HTR-8/SVneo (cell line): ENCODE measurements at places on chromosomes 1 and 21.
A peak's percentile ranks its signal among the peaks of the same experiment; 100 is the strongest.

GRCh38 chr1:237341391-237341790 is 299.4 kb downstream of the RYR2 start:
- DNase-seq = no peak

DNA sequence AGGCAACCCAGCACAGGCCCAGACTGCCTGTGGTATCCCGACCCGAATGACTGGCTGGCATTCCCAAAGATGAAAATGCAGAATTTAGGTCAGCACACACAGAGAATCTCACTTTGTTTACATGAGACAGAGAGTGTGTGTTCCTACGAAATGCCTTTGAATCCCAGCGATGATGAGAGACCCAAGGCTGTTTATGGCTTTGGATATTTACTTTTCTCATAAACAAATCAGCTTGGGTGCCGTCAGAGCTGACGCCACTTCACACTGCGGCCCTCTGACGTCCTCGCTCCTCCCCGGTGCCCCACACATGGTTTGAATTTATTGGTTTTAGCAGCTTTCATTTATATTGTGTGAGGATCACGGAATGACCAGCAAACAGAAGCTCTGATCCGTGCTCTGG is 18.7 kb downstream of the TRABD2B start:
- DNase-seq = no peak

DNA sequence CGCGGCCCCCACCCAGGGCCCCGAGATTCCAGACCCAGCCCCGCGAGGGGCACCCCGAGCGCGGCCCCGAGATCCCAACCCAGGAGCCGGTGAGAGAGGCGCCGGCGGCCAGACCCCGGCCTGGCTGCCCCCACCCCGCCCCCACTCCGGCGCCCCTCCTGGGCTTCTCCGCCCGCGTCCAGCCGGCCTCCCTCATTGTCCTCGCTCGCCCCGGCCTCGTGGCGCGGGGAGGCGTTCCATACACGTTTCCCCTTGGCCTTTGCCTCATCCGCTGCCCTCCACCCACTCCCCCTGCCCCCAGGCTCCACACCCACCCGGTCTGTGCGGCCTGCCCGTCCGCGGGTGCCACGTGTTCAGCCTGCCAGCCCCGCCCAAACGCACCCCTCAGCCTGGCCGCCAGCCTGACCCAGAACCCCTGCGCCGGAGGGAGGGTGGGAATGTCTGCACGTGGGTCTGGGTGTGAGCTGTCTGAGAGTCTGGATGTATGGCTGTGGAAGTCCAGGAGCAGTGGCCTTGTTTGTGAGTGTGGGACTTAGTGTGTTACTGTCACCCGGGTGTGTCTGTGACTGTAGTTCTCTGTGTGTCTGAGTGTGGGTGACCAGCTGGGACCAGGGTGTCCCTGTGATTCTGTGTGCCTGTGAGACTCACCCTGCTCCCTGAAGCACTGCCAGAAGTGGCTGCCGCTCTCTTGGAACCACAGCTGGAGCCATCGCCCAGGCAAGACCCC is 681 bp downstream of the B4GALT2 start:
- no peak for DNase-seq

GRCh38 chr1:78019024-78019423 is 14.3 kb downstream of the DNAJB4 start:
- DNase-seq = no peak

DNA sequence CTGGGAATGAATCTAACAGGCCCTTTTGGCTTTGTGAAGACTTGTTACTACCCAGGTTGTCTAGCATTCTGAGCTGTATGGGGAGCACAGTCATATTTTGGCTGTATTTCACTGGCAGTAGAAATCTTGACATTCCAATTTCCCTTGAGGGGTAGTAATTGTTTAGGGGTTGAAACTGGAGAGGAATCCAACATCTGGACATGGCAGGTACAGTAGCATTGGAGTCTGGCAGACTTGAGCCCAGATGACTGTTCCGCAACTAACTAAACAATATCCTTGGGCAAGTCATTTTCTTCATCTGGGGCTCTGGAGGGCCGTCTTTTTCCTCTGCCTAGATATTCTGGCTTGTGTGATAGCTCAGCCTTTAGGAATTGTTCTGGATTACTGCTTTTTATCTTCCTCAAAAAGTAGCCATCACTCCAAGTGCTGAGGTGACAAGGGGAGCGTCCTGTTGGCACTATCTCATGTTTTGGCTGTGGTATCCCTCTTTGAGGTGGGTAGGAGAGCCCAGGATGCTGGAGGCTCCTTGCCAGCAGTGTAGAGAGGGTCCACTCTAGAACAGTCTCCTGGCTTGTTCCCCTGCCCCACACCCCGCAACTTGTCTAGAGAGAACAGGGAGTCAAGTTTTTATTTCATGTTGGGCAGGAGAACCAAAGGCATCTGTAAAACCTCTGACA is 22.7 kb upstream of the NBL1 start:
- DNase-seq = no peak

- no peak for DNase-seq
Measured at GRCh38 chr1:85274969-85275453, 1.4 kb downstream of the BCL10 start.

GRCh38 chr1:185080422-185080821 is 35.1 kb downstream of the RNF2 start:
- no peak for DNase-seq

- DNase-seq = peak; percentile 48
Measured at GRCh38 chr1:225877580-225877979, 4.6 kb downstream of the TMEM63A start.

GRCh38 chr1:183688341-183689060 is 35.4 kb upstream of the APOBEC4 start:
- DNase-seq = no peak

DNA sequence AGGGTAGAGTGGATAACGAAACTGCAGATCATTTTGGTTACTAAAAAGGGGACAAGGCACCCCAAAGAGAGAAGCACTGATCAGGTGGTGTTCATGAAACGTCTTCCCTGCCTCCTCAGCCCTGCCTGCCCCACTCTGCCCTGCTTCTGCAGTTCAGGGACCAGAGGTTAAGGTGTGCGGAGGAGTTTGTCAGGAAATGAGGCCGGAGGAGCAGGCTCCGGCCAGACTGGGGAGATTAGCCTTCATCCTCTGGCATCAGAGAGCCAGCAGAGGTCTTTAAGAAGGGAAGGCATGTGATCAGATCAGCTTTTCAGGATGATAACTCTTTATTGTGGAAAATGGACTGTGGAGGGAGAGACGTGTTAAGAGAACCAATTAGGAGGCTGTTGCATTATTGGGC is 291.9 kb upstream of the NR5A2 start:
- DNase-seq = no peak

- peak; percentile 72 for DNase-seq
Measured at GRCh38 chr1:182601416-182601786, 2.8 kb downstream of the RGS16 start.

GRCh38 chr1:160638926-160639325 is 7.9 kb downstream of the SLAMF1 start:
- no peak for DNase-seq

- DNase-seq = no peak
Measured at GRCh38 chr1:42947965-42948732, 10.5 kb downstream of the SLC2A1 start.

- DNase-seq = no peak
Measured at GRCh38 chr1:153032073-153032472, 1.1 kb downstream of the SPRR1B start.

- peak; percentile 72 for DNase-seq
Measured at GRCh38 chr1:15323351-15323988, 76.4 kb downstream of the FHAD1 start.

- DNase-seq = no peak
Measured at GRCh38 chr1:3158347-3158746, 89.3 kb downstream of the PRDM16 start.

GRCh38 chr21:18810136-18810535 is 406.6 kb upstream of the TMPRSS15 start:
- DNase-seq = no peak

DNA sequence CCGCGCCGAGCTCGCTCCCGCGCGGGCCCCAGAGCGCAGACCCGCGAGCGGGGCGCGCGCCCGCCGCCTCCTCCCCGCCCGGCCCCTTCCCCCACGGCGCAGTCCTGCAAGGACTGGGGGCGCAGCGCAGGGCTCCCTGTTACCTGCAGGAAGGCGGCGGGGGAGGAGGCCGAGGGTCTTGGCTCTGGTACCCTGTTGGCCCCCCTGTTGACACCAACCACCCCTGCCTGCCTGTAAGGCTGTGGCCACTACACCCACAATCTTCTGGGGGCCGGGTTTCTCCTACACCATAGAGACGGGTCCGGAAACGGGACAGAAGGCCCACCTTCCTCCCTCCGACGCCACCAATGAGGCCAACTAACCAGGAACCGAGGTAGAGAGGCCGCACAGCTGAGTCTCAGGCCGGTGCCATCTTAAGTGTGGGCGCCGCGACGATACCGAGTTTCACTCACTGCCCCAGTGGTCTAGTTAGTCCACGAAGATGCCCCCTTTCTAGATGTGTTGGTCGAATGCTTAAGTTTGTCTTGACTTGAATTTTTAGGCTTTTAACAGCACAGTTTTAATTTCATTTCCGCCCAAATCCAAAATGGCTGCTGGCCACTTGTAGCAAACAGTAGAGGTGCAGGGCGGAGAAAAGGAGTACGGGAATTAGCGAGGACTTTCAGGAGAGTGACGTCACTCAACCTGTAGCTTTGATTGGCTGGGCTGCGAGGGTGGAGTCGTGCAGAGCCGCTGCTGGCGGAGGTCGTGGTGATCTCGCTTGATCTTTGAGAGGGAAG is at the start of gene SCYL3:
TSS of gene SCYL3 (minus strand) at position 252 of the 779 bp plus-strand sequence. CDS start 5,056 bp downstream, outside the sequence.
- peak; percentile 96 for DNase-seq

GRCh38 chr1:163085904-163086268 is 16.7 kb downstream of the RGS4 start:
- DNase-seq = no peak

GRCh38 chr1:163561580-163562295 is 240.0 kb downstream of the NUF2 start:
- no peak for DNase-seq

DNA sequence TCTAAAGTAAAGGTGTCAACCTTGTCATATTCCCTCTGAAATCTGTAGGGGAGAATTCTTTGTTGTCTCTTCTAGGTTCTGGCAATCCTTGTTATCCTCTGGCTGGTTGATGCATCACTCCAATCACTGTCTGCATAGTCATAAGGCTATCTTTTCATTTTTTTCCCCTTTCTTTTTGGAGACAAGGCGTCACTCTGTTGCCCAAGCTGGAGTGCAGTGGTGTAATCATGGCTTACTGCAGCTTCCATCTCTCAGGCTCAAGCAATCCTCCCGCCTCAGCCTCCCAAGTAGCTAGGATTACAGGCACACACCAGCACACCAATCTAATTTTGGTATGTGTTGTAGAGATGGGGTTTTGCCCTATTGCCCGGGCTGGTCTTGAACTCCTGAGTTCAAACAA is 12.9 kb downstream of the DPYD start:
- no peak for DNase-seq

DNA sequence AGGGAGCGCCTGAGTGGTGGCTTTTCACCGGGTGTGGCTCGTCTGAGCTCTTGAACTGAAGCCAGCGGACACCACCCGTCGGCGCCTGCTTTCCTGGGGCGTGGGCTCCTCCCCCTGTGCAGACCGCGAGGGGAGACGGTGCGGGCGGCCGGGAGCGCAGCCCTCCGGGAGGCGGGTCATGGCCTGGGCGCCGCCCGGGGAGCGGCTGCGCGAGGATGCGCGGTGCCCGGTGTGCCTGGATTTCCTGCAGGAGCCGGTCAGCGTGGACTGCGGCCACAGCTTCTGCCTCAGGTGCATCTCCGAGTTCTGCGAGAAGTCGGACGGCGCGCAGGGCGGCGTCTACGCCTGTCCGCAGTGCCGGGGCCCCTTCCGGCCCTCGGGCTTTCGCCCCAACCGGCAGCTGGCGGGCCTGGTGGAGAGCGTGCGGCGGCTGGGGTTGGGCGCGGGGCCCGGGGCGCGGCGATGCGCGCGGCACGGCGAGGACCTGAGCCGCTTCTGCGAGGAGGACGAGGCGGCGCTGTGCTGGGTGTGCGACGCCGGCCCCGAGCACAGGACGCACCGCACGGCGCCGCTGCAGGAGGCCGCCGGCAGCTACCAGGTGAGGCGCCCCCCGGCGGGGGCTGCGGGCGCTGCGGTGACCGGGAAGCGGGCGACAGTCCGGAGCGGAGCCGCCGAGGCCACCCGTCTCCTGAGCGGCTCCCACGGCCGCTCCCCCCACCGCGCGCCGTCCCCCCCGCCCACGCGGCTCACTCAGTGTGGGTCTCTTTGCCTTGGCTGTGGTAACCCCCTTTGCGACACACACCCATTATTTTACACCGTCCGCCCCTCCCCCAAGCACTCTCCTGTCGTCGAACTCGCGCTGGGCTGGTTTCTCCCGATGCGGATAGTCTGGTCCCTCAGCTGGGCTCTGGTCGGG is at the start of gene TRIM58:
TSS of gene TRIM58 (plus strand) at position 119 of the 916 bp plus-strand sequence. CDS start at position 179, 60 bp downstream.
- no peak for DNase-seq

DNA sequence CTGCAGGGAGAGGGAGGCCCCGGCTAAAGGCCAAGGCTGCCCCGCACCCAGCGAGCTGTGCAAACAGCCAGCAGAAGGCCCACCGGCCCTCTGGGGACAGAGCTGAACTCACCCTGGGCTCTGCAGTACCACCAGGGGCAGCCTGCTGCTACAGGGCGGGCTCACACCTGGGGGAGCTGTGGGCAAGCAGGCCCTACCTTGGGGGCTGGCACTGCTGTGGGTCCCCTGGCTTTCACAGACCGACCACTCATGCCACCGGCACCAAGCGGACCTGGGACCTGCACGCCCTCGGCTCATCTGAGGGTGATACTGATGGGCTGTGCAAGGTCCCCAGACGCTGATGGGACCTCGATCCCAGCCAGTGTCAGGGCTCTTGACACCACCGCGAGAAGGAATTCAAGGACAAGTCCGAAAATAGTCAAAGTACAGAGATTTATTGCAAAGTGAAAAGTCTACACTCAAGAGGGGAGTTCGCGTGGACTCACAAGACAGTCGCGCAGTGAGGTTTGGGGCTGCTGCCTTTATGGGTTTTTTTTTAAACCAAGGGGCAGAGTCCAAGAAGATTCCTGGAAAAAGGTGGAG is 61.0 kb upstream of the ADARB1 start:
- no peak for DNase-seq

GRCh38 chr1:204134103-204134502 is 17.7 kb downstream of the ETNK2 start:
- no peak for DNase-seq

GRCh38 chr1:47533793-47534328 is 96.0 kb downstream of the FOXD2 start:
- DNase-seq = no peak
